SW480 (cell line): ENCODE measurements at places on chromosomes 3 and 15.

DNA sequence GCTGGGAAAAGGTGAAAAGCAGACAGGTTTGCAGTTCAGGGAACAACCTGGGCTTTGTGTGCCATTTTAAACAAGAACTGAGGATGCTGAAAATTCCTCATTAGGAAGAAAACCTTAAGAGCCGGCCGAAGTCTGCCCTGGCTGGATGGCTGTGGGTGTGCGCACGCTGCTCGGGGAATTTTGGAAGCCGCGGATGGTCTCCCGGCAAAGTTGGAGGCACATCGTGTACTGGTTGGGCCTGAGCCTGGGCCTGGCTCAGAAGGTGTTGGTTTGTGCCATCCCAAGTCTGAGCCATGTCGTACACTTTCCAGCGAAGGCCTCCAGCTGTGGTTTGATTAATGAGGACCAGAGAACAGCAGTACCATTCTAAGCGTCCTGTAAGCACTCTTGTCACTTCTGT, 188.2 kb downstream of the ATP10A start:
- DNase-seq: no peak

GRCh38 chr15:100898152-100898490, 18.5 kb downstream of the ALDH1A3 start:
- no peak for DNase-seq

GRCh38 chr3:9784965-9785364, 7.3 kb downstream of the TADA3 start:
- DNase-seq: no peak

GRCh38 chr3:119206611-119207511, 33.5 kb downstream of the UPK1B start:
- no peak for DNase-seq

- DNase-seq: no peak
Measured at GRCh38 chr3:23723930-23724329, 81.8 kb upstream of the UBE2E1 start.

DNA sequence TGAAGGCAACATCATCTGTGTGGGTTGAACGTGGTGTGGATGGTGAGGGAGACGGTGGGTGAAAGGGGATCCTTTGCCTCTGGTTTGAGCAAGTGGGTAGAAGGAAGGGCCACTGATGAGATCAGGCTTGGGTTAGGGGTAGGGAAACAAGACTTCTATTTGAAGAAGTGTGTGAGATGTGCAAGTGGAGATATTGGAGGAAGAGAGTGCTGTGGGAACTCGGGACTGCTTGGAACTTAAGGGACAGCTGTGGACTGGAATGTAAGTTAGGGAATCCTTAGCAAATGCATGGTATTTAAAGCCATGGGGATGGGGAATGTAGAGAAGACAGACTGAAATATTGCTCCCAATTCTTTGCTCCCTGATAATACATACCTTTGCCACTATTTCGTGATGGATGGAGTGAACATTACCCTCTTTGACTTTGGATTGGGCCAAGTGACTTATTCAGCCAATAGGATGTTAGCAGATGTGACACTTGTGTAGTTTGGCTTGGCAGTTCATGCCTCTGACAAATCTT, 30.2 kb upstream of the AMOTL2 start:
- DNase-seq: no peak

DNA sequence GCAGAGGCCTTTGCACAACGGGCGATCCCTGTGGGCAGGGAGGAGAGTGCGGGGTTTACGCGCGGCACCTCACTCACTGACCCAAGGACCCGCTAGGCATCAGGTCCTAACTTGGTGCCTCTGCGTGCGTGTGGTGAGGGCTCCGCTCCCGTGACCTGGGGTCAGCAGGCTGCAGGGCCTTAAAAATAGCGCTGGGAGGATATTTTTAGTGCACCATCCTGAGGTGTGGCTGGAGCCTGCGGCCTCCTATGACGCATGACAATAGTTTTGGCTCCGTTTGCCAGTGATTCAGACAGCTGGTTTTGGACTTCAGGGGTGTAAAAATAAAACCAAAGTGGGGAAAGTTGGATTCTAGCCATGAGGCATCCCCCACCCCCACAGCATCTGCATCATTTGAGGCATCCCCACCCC, 139.0 kb downstream of the FAM43A start:
- DNase-seq: no peak

DNA sequence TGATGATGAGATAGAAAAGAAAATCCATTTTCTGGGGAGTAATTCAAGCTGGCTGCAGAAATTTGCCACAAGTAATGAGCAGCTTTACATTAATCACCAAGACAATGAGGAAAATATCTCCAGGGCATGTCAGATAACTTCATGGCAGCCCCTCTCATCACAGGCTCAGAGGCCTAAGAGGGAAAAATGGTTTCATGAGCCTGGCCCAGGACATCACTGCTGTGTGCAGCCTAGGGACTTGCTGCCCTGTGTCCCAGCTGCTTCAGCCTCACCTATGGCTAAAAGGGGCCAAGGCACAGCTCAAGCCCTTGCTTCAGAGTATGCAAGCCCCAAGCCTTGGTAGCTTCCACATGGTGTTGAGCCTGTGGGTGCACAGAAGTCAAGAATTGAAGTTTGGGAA, 161.7 kb downstream of the OPA1 start:
- DNase-seq: no peak

DNA sequence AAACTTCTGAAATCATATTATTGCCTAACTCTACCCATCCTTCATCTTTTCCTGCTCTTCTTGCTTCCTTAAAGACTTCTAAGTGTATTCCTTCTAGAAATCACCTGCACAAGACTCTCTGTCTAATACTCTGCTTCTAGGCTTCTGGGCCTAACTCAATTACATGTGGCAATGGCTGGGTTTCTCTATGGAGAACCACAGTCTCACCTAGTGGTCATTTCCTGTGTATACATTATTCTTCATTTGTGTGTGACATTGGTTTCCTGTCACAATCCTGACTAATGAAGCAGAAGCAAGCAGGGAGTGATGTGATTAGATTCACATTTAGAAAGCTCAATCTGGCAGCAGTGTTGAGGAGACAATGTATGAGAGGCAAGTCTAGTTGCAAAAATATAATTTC, 16.9 kb upstream of the CLDN1 start:
- no peak for DNase-seq

GRCh38 chr3:194166682-194167479, 30.9 kb downstream of the HES1 start:
- no peak for DNase-seq

GRCh38 chr15:70752193-70752635, 11.1 kb downstream of the UACA start:
- peak; percentile 7 for DNase-seq
